GDM1 (cell line): ENCODE measurements at places on chromosomes 12 and 14.

- DNase-seq = no peak
Measured at GRCh38 chr12:105507311-105508038, 177.0 kb downstream of the C12orf75 start.

GRCh38 chr14:102878174-102878969 lies 44.1 kb upstream of the AMN start:
- no peak for DNase-seq

DNA sequence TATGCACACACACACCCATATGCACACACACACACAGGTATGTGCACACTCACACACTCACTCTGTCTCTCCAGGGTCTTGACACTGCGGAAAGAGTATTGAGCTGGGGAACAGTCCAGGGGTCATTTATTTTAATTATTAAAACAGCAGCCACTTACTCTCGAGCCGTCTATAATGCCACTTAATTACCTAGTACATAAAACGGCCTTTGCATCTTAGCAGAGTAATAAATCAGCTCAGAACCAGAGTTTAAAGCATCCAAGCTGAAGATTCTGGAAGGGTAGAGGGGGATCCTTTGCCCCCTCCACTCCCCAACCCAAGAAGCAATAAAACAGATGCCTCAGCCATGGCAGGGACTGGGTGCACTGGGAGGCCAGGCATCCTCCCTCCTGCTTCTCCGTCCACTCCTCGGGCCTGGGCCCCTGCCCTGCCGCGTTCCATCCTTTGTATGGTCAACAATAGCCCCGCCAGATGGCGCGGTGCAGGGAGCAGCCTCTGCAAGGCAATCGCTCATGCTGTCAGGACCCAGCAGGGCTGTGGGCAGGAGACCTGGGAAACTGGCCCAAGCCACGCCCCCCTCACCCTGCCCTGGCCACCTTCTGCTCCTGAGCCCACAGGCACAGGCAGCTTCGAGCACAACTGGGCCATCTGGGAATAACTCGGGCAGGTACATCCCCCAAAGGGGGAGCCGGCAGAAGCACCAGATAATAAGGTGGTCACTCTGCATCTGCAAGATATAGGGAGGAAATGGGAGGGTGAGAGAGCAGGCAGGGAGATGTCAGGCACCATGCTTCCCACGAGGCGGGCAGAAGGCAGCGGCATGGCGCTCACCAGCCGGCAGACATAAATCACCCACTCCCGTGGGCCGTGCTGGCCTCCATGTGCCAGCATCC lies 40.9 kb downstream of the CCDC85C start:
- DNase-seq = no peak

- DNase-seq = no peak
Measured at GRCh38 chr12:108505129-108505528, 9.9 kb upstream of the FICD start.

DNA sequence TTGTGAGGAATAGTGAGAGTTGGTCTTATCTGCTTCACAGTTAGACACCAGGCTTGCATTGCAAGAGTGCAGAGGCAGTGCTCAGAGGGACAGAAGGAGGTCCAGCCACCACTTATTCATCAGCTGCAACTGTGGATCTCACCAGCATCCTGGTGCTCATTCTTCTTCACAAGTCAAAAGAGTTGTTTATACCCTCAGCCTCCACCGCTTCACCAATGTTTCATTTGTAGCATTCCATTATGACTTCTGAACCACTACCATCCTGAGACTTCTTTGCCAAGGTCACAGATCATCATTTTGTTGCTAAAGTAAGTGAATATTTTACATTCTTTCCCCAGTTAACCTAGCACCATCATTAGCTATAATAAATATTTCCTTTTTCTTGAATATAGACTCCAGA lies 230.5 kb upstream of the KITLG start:
- DNase-seq = no peak

GRCh38 chr12:57902478-57902969 lies 38.8 kb upstream of the ATP23 start:
- no peak for DNase-seq

GRCh38 chr12:94147991-94148738 lies at the start of gene PLXNC1:
Gene PLXNC1 (plus strand): TSS chr12:94148577. CDS start chr12:94148972, 395 bp downstream.
- DNase-seq = peak; percentile 44

DNA sequence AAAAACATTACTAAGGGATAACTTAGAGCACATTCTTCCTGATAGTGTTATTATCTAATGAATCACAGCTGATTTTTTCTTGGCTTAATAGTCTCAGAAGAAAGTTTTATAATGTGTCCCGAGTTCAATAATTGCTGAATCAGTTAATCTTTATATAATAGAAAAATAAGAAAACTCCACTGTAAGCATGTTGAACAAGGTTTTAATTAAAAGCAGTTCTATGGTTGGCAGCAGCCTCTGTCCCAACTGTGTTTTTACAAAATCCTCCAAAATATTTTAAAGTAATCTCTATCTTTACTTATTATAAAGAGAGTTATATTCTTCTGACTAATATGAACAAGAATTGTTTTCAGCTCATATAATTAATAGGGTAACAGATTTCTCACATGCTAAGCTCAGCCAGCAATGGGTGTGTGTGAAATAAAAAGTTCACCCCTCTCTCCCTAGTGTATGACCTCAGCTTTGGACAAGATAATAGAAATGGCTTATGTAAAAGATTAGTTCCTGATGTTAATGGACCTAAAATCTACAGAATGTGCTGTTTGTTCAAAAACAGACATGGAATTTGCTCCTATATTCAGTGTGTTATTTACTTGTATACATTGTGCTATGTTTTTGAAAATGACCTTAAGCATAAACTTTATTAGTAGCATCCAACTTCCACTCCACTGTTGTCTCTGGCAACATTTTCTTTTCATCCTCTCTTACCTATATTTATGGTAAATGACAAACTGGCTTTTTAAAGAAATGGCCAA lies 67.1 kb upstream of the DCN start:
- DNase-seq = no peak

DNA sequence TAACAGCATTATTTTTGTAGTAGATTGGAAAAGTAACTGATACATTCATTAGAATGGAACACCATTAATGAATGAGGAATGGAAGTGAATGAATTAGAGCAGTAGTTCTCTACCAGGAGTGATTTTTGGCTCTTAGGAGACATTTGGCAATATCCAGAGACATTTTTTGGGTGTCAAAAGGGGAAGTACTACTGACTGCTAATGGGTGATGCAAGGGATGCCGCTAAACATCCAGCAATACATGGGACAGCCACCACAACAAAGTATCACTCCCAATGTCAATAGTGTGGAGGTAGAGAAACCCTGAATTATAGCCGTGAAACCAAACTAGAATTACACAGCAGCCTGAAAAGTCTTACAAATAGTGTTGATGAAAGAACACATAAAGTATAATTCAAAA lies 1.5 kb downstream of the CHURC1 start:
- DNase-seq = no peak

DNA sequence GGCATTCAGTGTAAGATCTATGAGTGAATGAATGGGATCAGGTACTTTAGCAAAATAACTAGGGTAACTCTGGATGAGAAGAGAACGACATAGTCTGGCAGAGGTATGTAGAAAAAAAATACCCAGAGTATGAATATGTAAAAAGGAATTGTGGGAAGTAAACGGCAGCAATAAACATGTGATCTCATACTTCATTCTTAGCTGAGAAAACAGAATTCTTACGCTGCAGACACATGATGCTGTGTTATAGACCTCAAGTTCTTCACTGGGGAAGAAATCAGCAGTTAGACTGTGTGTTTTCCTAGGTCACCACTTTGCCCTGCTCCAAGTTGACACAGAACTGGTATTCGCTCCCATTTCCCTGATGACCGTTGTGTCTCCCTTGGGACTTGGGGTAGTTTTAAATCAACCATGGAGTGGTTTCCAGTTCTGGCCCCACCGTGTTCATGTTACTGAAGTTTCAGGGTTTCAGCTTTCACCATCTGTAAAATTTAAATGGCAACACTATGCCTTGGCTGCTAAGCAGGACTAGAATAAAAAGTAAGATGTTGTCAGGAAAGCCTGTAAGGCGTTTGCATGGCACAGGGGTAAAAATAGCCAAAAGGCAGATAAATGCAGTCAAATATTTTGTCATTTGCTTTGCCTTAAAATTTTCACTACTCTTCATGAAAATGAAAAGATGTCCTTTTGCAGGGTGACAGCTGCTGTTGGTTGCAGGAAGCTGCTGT lies 223.7 kb downstream of the PELI2 start:
- DNase-seq = no peak

GRCh38 chr12:65907513-65907912 lies 83.2 kb downstream of the HMGA2 start:
- DNase-seq = no peak

GRCh38 chr12:65879878-65880277 lies 55.6 kb downstream of the HMGA2 start:
- DNase-seq = no peak

DNA sequence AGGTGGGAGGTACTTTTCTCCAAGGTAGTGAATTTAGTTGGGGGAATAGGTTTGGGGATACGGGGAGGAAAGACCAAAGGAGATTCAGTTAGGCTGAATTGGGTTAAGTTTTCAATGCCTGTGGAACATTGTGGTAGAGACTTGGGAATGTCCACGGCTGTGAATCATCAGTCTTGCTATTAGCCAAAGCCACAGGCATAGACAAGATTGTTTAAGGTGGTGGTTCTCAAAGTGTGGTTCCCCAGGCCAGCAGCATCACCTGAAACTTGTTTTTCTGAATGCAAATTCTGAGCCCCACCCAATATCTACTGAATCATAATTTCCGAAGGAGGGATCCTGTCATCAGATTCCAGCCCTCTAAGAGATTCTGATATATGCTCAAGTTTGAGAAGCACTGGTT lies 316.2 kb downstream of the EGLN3 start:
- DNase-seq = no peak

- no peak for DNase-seq
Measured at GRCh38 chr14:95481391-95482022, 34.9 kb downstream of the SYNE3 start.

DNA sequence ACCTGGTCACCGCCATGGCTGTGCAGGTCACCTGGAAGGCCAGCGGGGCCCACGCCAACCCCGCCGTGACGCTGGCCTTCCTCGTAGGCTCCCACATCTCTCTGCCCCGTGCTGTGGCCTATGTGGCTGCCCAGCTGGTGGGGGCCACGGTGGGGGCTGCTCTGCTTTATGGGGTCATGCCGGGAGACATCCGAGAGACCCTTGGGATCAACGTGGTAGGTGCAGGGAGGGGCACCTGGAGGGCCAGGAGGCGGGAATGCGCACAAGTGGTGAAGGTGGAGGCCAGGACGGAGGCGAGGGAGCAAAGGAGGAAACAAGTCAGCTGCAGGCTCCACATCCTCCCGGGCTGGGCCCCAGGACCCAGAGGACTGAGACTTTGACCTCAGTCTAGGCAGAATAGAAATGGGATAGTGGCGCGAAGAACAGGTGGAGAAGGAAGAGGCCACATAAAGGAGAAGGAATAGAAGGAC lies 649 bp downstream of the AQP6 start:
- DNase-seq = no peak

DNA sequence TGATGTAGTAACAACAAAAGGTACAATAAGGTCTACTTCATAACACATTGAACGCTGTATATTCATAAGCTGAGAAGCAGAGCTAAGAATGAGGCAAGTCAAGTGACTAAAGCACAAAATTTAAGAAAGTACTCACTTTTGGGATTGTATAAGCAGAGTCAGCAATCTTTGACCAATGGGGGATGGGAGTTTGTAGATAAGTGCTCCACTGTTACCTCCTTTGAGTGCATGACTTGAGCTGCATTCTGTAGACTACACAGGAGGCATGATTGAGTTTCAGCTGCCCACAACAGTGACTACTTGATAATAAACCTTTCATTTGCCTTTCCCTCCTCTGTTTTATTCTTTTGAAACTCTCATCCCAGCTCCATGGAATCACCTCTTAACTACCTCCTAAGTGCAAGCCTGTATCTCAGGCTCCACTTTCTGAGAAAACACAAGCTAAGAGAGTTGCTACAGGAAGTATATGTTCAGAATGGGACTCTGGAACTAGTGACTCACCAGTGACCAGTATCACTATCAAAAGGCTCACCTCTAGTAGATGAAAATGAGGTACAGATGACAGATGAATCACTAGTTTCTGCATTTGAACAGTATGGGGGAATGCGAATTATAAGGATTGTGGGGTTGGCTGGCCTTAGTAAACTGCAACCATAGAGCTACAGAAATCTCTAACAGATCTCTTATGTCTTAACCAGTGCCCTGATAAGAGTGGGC lies 49.2 kb downstream of the SLC35F4 start:
- DNase-seq = no peak

DNA sequence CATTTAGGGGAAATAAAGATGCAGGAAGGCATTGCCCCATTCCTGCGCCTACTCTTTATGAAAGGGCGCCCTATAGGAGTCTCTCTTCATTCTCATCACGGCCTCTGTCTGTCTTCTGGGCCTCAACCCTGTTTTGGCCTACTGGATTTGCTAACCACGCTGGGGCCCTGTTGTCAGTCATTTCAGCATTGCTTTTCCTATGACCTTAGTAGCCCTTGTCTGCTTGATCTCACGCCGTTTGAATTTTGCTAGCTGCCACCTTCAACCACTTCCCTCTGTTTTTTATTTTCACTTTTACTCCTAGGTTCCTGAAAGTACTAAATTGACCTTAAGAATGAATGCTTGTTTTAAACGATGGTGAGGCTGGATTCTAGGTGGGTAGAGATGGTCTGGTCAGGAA lies 139.0 kb downstream of the SYNE2 start:
- no peak for DNase-seq

GRCh38 chr12:140162-140561 lies 73.6 kb downstream of the IQSEC3 start:
- DNase-seq = no peak

DNA sequence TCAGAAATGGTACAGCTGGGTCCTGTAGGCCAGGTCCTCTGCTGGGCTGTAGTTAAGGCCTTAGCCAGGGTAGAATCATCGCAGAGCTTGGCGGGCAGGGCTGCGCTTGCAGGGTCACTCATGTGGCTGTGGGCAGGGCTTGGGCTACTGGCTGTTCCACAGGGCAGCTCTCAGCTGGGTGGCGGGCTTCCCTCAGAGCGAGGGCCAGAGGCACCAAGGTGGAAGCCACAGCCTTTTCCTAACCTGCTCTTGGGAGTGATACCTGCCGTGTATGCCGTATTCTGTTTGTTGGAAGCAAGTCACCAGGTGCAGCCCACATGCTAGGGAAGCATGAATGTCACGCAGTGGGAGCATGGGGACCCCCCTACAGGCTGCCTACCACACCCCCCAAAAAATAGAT lies 69.8 kb upstream of the RIN3 start:
- DNase-seq = no peak

GRCh38 chr14:80629606-80630005 lies 311.9 kb downstream of the CEP128 start:
- DNase-seq = no peak

DNA sequence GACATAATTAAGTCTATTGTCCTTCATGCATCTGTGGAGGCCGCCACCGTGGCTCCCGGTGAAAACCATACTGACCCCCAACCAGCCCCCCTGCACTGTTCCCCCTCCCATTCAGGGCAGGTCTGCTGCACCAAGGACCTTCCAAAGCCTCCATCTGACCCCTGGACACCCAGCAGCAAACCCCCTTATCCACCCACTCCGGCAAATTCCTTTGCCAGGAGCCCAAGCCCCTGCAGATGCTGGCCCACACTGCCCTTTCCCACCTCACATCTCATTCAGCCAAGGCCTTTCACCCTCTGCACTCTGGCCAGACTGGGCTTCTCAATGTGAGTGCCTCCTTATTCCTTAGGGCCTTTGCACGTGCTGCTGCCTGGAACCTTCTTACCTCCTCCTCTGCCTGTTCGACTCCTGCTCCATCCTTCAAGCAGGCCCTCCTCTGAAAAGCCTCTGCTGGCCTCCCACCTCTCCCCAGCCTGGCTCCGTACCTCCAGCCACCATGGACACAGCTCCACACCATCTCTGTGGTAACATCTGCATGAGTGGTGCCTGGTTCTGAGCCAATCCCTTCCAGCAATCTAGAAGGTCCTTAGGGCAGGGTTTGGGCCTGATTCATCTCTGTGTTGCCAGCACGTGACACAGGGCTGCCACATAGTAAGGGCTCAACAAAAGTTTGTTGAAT lies 230.7 kb downstream of the BCL11B start:
- DNase-seq = no peak
